Thymus (tissue), 14 donors: ENCODE measurements at places on chromosomes 16 and 17. TPM values are rescaled to one million over a fixed set of nuclear protein-coding genes. Genes with fewer than 3 reads are reported as not detected.

Gene C1QTNF8
- total RNA-seq: not detected

Gene TOM1L1
- 15.0 TPM for total RNA-seq

GRCh38 chr17:32970281-32970680 is 21.4 kb upstream of the SPACA3 start:
- no peak for DNase-seq

GRCh38 chr16:2971985-2972784 is 3.0 kb downstream of the PAQR4 start:
- DNase-seq: no peak

DNA sequence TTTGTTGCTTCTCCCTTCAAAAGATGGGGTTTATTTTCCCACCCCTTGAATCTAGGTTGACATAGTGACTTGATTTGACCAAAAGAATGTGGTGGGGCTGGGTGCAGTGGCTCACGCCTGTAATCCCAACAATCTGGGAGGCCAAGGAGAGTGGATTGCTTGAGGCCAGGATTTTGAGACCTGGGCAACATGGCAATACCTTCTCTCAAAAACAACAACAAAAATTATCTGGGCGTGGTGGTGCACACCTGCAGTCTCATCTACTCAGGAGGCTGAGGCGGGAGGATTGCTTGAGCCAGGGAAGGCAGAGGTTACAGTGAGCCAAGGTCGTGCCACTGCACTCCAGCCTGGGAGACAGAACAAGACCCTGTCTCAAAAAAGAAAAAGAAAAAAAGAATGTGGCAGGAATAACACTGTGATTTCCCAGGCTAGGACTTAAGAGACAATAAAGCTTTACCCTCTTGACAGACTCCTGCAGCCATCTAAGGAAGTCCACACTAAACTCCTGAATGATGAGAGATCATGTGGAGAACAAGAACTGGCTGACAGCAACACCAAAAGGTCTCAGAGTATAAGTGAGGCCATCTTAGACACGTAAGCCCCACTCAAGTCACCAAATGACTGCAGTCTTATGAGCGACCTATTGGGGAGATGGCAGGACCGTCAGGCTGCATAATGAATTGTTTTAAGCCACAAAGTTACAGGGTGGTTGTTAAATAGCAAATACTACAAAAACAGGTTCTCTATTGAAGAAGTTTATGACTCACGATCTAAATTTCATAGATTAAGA is 37.0 kb downstream of the FBXL20 start:
- no peak for DNase-seq
